ENCODE measurements at places on chromosomes 7 and 10.
A peak's percentile ranks its signal among the peaks of the same experiment; 100 is the strongest.

DNA sequence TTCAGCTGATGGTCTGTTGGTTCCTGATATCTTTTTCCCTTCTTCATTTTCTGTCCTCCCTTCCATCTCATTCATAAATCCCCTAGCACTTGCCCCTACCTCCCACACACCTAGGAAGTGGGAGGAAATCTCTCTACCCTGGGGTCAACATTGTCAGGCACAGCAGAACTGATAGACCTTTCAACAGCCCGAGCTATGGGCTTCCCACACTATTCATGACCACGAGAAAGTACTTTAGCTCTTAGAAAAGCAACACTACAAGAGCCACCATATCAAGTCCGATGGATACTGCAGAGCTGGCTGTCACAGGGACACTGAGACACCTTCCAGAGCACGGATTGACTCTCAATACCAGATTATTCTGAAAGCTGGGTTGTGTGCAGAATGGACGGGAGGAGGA, 180.6 kb upstream of the NEBL start:
- no peak for DNase-seq

DNA sequence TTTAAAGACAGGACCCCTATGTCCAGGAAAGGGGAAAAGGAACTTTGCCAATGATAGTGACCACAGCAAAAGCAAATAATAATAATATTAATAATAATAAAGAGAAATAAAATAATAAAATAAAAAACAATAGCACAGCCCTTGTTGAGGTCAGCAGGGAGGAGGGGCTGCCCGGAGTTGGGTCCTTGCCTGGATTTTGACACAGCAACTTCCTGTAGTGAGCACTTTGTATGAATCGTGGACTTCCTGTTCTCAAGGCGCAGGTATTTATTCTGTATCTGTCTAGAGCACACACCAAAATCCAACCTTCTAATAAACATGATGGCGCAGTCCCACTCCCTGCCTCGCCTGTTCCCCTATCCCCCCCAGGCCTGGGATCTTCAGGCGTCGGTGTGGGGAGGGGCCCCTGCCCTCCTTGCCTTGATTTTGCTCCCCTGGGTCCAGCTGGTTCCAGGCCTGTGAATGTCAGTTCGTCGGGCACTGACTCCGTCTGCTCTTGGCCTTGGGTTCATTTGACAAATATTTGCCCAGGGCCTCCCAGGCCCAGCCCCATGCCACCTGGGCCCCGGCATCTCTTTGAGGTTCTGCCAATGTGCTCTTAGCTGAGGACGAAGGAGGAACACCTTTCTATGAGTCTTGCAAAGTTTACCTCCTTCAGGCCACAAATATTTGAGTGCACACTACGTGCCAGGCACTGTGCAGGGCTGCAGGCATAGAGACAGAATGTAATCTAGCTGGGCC, 13.9 kb downstream of the TRIM8 start:
- DNase-seq, result no peak

- DNase-seq, result no peak
These were observed 7.0 kb upstream of the TET1 start for GRCh38 chr10:68553138-68553537.

DNA sequence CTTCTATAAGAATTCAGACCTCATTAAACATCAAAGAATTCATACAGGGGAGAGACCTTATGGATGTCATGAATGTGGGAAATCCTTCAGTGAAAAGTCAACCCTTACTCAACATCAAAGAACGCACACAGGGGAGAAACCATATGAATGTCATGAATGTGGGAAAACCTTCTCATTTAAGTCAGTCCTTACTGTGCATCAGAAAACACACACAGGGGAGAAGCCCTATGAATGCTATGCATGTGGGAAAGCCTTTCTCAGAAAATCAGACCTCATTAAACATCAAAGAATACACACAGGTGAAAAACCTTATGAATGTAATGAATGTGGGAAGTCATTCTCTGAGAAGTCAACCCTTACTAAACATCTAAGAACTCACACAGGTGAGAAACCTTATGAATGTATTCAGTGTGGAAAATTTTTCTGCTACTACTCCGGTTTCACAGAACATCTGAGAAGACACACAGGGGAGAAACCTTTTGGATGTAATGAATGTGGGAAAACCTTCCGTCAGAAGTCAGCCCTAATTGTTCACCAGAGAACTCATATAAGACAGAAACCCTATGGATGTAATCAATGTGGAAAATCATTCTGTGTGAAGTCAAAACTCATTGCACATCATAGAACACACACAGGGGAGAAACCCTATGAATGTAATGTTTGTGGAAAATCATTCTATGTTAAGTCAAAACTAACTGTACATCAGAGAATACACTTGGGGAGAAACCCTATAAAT, 24.1 kb downstream of the ZNF37A start:
- DNase-seq, result no peak

- no peak for DNase-seq
These were observed 21.6 kb downstream of the PRPF18 start for GRCh38 chr10:13608246-13608853.

DNA sequence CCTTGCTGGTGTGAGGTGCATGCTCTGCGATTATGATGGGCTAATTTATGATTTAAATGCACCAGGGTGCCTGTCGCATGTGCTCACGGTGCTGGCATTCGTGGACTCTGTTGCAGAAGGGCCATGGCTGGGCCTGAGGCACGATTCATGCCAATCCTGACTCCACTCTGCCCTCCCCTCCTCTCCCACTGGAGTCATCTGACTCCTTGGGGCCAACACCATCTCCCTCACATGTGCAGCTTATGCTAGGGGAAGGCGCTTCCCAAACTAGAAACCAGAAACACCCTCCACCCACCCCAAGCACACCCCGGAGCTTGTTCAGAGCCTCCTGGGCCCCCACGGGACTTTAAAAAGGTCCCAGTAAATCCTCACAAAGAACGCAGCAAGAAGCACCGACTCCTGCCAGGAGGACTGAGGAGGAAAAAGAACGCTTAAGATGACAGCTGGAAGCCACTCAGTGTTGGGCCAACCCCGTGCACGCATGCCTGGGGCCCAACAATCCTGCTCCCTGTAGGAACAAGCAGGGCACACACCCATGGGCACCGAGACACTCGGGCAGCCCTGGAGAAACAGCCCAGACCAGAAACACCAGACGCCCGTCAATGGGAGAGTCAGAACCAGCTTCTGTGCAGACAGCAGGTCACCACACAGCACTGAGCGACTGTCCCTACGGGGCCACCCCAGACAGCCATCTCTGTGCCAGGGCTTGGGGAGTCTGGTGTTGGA, 14.1 kb downstream of the BRI3 start:
- no peak for DNase-seq

GRCh38 chr10:6322805-6323204, 120.1 kb downstream of the PFKFB3 start:
- no peak for DNase-seq

- DNase-seq, result no peak
These were observed 3.3 kb upstream of the MTPAP start for GRCh38 chr10:30352377-30352776.

GRCh38 chr7:43196379-43196778, 83.9 kb downstream of the HECW1 start:
- DNase-seq, result no peak

- DNase-seq, result no peak
These were observed 88.3 kb upstream of the ANTXRL start for GRCh38 chr10:46198516-46198915.

- DNase-seq, result no peak
These were observed 161.5 kb downstream of the CREB5 start for GRCh38 chr7:28573651-28574301.

DNA sequence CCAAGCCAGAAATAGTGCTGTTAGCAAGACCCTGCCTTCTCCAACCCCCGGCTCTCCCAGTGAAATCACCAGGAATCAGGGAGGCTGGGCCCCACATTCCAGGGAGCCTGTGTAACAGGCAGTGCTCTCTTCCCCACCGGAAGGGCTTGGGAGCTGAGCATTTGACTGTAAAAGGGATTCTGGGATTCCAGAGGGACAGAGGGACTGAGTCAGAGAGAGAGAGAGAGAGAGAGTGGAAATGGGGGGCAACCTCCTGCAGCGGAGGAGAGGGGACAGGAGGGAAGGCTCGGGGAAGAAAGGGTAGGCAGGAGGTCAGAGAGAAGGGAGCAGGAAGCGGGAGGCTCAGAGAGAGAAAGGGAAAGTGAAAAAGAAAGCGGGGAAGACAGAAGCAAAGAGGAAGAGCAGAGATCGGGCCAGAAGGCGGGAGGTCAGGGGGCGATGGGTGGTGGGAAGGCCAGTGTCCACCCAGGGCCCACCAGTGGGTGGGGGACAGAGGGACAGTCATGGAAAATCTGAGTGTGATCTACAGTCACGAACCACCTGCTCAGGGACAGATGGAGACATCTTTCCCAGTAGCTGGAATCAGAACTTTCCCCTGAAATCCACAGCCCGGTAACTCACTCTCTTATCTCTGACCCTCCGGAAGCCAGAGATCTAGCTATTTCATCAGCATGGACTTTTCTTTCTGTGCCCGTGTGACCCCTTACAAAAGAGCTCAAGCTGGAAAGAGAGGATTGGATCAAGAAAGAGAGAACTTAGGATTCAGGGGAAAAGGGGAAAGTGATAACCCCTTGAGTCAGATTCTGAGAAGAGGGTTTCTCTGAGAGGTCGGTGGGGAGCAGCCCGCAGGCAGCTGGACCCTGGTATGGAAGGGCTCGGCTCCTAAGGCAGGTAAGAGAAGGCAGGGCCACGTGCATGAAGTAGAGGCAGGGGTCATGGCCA, 4.6 kb upstream of the SERPINE1 start:
- no peak for DNase-seq

GRCh38 chr10:114038819-114039218, 4.8 kb upstream of the ADRB1 start:
- DNase-seq, result no peak

GRCh38 chr10:102612964-102613275, 31.4 kb upstream of the TRIM8 start:
- DNase-seq, result peak; percentile 52

DNA sequence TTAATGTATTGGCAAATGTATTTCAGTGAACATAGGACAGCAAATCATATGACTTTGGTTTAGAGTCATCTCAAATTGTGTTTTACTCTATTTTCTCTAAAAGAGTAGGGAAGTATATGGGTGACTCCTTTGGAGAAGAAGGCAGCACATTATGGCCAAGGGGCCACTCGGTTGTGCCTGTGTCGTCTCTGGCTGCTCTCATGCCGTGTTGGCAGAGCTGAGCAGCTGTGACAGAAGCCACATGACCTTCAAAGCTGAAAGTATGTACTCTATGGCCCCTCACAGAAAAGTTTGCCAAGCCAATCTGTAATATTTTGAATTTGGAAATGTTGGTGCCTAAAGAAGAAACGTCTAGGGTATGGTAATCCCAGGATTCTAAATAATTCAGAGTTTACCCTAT, 47.5 kb downstream of the TASOR2 start:
- no peak for DNase-seq

- no peak for DNase-seq
These were observed 544.4 kb downstream of the SH2D4B start for GRCh38 chr10:81081887-81082620.

DNA sequence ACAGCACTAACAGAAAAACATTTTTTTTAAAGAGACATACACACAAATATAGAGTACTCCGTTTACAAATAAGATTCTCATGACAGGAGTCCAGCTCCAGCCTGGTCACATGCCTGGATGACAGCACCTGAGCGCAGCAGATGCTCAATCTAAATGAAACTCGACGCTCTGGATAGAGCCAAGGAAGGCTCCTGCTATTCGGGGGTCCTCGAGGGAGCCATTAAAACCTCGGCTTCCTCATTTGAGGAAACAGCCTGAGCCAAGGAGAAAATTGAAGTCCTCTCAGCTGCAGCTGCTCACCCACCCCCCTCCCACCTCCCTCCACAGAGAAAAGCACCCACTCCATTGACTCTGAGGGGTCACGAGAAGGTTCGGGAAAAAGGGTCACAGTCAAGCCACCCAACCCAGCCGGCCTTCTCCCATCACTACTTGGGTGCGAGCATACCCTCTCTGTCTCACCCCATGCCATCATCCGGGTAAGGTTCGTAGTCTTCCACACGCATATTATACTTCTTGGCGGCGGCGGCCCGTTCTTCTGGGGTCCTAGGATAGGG, 673 bp downstream of the NDUFB8 start:
- no peak for DNase-seq

- DNase-seq, result no peak
These were observed 66.0 kb downstream of the OSBPL3 start for GRCh38 chr7:24913801-24914464.

DNA sequence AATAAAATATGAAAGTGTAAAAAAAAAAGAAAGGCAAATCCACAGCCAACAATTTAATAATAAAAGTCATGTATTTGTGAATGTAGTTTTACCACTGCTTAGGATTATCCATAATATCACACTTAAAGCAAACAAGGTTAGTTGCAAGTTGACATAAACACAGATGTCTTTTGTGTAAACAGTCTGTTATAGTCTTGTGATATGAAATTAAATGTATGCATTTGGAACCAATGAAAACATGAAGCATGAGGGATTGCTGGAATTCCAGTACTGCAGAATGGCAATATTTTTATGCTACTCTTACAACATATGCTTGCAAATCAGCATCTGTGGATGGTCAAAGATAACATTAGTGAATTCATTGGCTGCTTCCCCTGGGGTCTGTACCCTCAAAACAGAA, 148.1 kb downstream of the DNAJB9 start:
- DNase-seq, result no peak

DNA sequence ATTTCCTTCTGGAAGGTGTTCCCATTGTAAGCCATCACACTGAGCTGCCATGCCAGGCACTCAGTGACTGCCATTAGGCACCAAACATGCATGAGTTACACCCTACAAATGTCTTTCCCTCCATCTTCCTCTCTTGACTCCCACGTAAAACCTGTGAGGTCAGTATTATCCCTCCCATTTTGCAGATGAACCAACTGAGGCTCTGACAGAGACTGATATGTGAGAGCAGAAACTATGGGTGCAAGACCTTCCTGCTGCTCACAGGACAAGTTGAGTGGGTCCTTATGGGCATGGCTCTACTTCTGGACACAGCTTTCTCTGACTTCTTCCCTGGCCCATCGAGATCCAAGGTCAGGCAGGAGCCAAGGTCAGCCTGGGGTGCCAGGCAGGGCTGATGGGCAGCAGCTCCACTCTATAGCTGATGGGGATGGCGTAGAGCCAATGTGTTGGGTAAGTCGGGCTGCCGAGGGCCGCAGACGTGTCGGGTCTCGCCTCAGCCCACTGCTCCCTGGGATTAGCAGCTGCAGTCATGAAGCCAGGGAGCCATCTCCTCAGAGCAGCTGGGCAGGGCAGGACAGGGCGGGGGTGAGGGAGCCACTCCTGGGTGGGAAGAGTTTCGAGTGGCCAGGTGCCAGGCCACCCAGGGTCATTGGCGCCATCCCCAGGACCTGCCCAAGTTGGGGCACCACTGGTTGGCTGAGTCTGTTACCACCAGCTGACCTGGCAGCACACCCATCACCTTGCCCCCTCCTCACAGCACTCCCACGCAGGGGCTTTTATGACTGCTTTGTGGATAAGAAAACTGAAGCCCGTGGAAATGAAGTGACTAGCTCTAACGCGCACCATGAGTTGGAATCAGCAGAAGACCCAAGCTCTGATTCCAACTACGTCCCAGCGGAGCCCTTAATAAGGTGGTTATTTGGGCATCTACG, 117.8 kb upstream of the ZMIZ1 start:
- DNase-seq, result no peak

DNA sequence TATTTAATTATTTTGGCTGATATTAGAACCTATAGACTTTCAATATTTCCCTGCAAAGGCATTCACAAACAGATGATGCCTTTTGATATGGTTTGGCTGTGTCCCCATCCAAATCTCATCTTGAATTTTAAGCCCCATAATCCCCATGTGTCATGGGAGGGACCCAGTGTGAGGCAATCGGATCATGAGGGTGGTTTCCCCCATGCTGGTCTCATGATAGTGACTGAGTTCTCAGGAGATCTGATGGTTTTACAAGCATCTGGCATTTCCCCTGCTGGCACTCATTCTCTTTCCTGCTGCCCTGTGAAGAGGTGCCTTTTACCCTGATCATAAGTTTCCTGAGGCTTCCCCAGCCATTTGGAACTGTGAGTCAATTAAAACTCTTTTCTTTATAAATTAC, 9.3 kb upstream of the PNLIPRP3 start:
- no peak for DNase-seq

Data from activated CD4-positive, alpha-beta T cell treated with anti-CD3 and anti-CD28 coated beads, Interleukin-2, amount 50 U/mL, for 48 hours (primary cell).